GM03348 (cell line): ENCODE measurements at places on chromosomes 11 and 22.

DNA sequence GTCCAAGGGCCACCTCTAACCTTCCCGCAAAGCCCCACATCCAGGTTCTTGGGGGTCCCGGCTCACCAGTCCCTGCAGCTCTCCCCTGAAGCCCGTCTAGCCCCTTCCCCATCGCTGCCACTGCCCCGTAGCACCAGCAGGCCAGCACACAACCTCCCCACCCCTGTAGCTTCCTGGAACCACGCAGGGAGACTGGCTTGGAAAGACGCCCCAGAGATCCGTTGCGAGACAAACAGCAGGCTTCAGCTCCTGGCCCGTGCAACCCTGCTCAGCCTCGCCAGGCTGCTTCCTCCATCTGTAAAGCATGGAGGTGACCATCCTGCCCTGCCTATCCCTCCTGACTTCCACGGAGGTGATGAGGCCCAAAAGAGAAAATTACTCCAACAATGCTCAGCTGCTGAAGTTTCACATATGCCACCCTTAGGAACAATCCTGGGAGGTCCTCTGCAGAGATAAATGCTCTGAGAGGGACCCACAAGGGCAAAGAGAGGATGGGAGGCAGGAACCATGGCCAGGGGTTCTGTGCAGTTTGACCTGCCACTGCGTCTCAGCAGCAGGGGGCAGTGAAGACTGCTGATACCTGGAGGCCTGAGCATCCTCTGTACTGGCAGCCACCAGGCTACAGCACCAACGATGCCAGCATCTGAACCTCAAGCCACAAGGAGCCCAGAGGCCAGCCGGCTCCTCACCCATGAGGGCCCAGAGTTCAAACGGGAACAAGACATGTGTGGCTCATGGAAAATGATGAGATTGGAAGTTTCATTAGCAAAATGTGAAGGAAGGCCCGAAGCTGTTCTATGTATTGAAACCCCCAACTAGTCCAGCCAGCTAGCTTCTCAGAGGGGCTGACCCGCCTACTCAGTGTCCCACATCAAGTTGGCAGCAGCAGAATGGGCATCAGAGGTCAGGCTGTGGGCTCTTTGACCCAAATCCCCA is 16.1 kb downstream of the DGCR2 start:
- DNase-seq: no peak

DNA sequence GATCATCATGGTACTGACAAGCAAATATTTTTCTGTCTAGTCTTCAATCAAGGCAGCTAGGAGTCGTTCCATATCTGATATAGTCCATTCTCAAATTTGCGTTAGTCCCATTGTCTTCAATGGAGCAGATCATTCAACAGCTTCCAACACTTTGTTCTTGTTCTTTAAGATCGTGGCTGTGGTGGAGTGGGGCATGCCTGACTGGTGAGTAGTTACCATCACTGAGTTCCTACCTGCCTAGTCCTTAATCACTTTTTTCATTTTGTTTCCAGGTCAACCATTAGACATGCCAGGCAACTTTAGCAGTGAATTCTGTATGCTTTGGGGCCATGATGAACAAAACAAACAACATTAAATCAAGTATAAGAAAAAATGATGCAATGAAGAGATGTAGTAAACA is 693.1 kb upstream of the KIRREL3 start:
- DNase-seq: no peak

DNA sequence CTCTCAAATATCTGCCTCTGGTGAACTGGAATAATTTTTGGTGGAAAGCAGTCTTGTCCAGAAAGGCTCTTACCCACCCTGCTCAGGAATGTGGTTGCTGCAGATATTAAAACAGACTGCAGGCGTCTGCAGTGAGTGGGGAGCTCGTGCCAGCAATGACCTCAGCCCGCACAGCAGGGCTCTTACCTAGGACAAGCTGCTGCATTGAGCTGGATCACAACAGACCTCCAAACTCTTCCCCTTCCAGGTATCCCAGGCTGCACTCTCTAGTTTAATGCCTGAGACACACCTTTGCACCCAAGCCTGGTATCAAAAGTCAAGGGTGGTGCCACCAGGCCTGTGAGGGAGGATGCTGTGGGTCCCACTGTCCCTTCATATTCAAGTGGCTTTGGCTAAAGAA is 69.7 kb upstream of the CDON start:
- DNase-seq: peak; percentile 64

- no peak for DNase-seq
Observed at GRCh38 chr11:16786131-16786530, 47.7 kb downstream of the C11orf58 start.

- DNase-seq: no peak
Observed at GRCh38 chr11:96094156-96094555, 170.2 kb upstream of the MTMR2 start.

DNA sequence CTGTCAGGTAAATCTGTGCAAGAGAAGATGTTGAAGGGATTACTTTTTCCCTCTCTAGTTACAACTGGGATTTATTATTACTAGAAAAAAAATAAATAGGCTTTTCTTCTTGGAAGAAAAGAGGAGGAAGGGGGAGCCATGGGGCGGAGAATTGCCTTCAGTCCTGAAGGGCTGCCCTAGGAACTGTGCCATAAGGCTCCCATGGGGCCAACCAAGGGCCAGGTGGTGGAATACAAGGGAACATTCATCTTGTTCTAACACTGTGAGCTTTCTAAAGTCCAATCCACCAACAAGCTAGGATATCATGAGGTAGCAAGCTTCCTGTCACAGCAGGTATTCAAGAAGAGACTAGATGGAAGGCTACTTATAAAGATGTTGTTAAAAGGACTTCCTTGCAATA is 24.8 kb upstream of the NRIP3 start:
- no peak for DNase-seq

GRCh38 chr11:61872935-61873565 is 18.3 kb downstream of the FADS3 start:
- no peak for DNase-seq

GRCh38 chr11:122954455-122954854 is 27.2 kb downstream of the BSX start:
- no peak for DNase-seq

DNA sequence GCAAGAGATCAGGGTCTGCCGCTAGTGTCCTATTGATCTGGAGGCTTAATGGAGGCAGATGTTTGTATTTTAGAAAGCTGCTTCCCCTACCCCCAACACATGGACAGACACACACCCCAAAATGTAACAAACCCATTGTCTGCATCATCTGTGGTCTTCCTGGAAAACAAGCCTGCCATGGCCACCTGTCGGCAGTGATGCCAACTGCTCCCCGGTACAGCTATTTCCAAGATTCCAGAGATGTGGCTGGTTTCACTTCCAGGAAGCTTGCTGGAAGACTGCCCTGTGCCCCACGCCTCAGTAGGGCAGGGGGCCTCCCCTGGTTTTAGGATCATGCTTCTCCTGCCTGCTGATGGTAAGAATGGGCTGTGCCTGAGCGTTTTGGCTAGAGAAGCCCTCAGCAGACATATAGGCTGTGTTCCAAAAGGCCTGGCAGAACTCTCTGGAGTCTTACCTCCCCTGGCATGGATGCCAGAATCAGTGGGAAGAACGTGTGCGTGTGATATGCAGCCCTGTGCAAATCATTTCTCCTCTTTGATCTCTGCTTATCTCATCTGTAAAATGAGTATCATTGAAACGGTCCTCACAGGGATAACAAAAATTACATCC is 108.6 kb downstream of the FBXO7 start:
- no peak for DNase-seq

DNA sequence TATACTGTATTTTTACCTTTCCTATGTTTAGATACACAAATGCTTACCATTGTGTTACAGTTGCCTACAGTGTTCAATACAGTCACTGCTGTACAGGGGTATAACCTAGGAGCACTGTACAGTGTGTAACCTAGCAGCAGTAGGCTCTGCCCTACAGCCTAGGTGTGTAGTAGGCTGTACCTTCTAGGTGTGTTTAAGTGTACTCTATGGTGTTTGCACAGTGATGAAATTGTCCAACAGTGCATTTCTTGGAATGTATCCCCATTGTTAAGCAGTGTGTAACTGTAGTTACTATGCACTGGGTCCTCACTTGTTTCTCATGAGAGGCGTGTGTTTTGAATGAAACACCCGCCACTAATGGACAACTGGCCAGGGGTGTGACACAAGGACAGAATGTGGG is 269.0 kb downstream of the OPCML start:
- no peak for DNase-seq

DNA sequence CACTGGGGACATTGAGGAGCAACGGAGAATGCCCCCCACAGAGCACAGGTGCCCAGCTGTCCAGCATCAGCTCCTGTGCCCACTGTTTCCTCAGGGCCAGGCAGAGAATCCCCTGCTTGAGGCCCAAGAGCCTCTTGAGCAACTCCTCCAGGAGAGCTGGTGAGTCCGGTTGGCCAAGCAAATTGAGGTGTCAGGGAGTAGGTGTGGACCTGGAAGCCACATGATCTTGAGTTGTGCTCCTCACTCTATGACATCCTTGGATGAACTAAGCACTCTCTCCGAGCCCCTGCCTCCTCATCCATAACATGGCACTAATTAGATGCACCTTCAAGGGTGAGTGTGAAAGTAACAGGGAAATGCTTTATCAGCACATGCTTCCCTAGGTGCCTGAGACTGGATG is 121.3 kb downstream of the DBX1 start:
- no peak for DNase-seq

DNA sequence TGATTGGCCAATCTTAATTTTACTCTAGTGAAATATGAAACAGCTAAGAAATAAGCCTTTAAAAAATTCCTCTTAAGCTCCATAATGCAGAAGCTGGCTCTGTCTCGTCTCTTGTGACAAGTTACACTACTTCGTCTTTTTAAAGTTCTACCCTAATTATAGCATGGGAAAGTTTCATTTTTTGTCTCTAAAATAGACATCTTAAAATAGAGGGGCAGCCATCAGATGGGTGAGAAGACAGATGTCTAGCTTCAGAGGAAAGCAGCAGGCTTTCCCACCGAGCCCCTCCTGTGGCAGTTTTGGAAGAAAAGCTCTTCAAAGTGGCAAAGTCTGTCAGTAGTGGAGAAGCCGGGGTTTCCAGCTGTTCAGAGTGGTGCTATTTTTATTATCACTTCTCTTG is 39.5 kb downstream of the XRRA1 start:
- no peak for DNase-seq

GRCh38 chr11:133950874-133951326 is 5.9 kb downstream of the IGSF9B start:
- DNase-seq: no peak

DNA sequence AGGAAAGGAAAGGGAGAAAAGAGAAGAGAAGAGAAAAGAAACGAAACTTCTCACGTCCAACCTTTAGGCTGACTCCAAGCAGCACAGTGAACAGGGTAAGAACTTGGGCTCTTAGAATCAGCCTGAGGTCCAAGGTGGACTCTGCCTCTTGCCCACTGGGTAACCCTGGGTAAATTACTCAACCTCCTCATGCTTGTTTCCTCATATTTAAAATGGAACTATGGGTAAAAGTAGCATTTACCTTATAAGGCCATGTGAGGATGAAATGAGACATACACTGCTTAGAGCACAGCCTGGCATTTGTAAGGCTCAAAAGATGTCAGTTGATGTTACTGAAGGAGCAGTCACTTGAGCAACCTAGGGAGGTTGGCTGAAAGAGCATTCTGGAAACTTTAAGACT is 107.9 kb downstream of the C11orf58 start:
- no peak for DNase-seq

DNA sequence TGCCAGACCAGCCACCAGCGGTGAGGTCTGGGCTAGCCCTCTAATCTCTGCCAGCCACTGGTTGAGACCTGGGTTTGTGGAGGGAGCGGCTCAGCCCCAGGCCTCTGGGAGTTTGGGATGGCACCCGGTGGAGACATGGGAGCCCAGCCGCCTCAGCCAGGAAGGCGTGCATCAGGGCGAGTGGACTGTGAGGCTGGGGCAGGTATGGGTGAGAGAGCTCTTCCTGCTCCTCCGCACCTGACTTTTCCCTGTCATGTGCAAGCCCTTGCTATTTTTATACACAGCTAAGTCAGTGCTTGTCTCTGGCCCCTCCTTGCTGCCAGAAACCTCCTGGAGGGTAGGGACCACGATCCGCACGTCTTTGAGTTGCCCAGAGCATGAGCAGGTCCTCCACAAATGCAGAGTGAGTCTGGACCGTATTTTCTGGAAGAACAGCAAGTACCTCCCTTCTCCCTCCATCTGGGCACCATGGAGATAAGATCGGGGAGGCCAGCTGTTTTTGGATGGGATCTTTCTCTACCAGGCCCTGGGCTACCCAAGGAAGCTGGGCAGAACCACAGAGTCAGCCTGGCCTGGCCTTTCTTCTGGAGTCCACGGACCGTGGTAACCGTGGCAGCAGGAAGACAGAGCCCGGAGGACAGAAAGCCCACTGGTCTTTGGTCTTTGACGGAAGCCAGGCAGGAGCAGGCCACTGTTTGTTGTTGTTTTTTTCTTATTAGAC is 53.3 kb downstream of the IGLL1 start:
- no peak for DNase-seq

GRCh38 chr11:86383041-86383955 is 8.6 kb downstream of the CCDC81 start:
- DNase-seq: no peak

DNA sequence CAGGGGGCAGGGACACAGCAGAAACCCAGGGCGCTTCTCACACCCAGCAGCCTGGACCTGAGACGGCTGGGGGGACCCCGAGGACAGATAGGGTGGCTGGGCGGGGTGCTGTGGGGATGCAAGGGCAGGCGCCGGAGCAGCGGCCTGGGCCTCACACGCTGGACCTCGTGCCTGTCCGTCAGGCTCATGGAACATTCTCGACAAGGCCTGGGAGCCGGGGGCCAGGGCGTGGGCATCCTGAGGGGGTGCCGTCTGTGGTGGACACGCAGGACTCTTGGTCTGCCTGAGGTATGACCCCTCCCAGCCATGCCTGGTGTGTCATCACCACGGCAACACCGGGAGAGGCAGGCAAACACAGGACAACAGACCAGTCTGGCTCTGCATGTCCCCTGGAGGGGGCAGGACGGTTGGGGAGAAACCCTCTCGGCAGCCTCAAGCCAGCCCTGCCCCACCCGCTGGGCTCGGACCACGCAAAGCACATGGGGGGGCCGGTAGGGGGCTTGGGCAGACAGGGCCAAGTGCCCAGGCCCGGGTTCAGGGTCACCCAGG is 21.4 kb downstream of the MRPL23 start:
- no peak for DNase-seq

DNA sequence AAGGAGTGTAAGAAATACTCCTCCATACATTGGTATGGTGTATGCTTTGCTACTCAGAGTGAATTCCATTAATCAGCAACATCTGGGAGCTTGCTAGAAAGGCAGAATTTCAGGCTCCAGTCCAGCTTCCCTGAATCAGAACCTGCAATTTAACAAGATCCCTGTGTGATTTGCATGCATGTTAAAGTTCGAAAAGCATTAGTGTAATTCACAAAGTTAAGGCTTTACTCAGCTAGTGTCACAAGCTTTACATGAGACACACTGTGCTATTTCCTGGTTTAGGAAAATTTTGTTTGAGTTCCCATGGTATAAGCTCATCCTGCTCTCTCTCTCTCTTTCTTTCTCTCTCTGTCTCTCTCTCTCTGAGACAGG is 37.0 kb upstream of the HEPHL1 start:
- no peak for DNase-seq

DNA sequence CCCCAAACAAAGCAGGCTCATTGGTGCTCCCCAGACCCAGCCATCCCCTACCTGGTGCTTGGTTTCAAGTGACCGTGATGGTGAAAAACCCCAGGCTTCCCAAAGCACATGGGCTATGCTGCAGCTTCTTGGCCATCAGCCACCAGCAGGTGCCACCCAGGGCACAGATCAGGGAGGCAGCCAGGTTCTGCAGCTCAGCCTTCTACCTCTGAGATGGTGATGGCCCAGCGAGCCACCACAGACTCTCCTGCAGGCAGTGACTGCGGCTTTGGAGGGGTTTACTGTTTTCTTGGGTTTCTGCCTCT is 70.0 kb upstream of the ALX4 start:
- DNase-seq: no peak
